SHP77 (cell line): ENCODE measurements at places on chromosomes 3 and 15.

- DNase-seq, result no peak
These were observed 90.1 kb downstream of the TMCO5A start for GRCh38 chr15:38024293-38025091.

GRCh38 chr3:129690963-129691362 lies 84.5 kb upstream of the PLXND1 start:
- DNase-seq, result no peak

- no peak for DNase-seq
These were observed 4.5 kb downstream of the EIF3J start for GRCh38 chr15:44541282-44541958.

- peak; percentile 32 for DNase-seq
These were observed 57.5 kb upstream of the PRR23E start for GRCh38 chr3:127135241-127136023.

DNA sequence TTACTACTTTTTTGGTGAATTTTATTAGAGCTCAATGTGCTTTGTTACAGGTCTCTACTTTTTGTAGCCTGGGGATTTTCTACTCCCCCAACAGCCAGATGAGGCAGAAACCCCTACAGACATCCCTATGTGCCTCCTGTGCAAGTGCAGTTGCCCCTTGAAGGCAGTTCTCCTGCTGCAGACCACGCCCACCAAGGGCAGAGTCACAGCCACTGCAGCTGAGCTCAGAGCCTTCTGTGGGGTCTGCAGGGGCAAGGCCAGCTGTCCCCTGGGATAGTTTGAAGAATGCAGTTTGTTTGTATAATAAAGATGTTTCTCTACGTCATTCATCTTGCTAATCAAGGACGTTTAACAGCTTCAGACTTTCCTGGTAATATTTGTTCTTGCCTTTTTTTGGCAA lies 76.8 kb downstream of the NPAP1 start:
- no peak for DNase-seq

- DNase-seq, result peak; percentile 72
These were observed 215.3 kb downstream of the ROBO2 start for GRCh38 chr3:77254967-77255831.

DNA sequence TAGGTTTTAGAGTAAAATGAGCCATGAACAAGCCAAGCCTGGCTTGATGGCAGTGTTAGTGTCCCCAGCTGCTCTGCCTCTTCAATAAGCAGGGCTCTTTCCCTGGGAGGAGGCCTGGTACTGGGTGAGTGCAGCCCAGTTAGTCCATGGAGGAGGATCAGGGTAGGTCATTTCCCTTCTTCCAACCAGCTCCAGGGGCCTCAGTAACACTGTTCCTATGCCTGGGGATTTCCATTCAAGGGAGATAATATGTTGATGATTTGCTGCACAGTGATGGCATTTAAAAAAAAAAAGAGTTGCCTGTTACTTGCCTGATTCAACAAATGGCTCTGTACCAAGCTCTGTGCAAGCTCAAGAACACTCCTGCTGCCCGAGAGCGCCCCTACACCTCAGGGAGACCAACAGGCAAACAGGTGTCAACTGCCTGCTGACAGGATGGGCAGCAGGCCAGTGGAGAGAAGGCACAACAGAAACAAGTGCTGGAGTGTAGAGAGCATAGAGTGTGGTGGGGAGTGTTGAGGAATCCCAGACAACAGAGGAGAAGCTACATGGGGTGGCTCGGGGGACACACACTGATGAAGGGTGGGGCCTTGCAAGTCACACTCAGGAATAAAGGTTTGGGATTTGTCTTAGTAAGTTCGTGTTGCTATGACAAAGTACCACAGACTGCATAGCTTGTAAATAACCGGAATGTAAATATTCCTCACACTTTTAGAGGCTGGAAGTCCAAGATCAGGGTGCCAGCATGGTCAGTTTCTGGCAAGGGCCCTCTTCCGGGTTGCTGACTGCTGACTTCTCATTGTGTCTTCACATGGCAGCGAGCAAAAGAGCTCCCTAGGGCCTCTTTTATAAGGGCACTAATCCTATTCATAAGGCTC lies 78.6 kb upstream of the PXYLP1 start:
- peak; percentile 43 for DNase-seq

GRCh38 chr3:140522653-140523380 lies 155.0 kb upstream of the TRIM42 start:
- no peak for DNase-seq

DNA sequence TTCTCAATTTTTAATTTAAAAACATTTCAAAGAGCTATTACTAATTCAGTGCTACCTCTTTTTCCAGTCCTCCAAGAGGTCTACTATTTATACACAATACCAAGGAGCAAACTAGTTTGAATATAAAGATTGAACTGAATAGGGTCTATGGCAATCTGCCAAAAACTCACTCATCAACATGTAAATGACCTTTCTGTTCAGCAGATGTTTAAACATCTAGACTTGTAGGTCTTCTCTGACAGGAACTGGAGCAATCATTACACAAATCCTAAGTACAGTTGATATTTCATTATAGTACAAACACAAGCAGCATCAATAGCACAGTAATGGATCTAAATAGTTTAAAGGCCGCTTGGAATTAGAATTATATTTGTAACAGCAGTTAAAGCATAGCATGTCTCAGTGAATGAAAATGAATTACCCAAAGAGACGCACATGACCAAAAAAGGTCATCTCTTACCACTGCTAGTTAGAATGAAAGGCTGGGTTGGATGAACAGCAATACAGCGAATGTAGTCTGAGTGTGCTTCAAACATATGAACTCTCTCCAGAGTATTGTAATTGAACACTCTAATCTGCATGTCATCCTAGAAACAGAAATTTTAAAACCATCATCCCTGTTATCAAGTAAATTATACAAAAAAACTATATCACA lies 10.7 kb downstream of the COPB2 start:
- DNase-seq, result peak; percentile 53

GRCh38 chr15:96720656-96721055 lies 390.2 kb downstream of the NR2F2 start:
- no peak for DNase-seq

DNA sequence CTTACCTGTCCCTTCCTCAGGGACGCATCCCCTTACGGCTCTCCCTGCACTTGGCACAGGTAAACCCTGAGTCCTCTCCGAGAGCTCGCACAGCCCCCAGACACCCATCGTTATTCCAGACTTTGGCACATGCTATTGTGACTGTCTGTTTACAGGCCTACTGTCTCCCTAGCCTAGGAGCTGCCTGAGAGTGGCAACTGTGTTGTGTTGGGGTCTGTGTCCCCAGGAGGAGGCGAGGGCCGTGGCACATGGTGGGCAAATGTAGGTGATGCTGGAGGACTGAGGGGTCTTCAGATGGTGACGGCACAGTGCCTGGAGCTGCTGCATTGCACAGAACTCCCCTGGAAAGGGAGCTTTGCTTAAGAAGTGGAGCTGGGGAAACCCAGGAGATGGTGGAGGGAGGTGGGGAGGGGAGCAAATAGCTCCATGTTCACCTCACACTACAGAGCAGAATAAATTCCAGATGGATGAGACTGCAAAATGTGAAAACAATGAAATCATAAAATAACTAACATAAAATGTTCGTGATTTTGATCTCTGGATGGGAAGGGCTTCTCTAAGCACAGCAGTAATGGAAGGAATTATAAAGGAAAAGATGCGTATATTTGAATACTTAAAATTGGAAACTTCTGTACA lies 96.5 kb downstream of the SMAD6 start:
- no peak for DNase-seq
